Vagina (tissue), 2 donors: ENCODE measurements at places on chromosomes 12 and 14. TPM values are rescaled to one million over a fixed set of nuclear protein-coding genes. Genes with fewer than 3 reads are reported as not detected.

Gene RNFT2
- total RNA-seq = 6.4 TPM

- H3K4me1 ChIP-seq = peaks cover 55% of the 10 kb centered on the region
- no peaks in the 10 kb centered on the region for H3K36me3 ChIP-seq
- no peaks in the 10 kb centered on the region for H3K27me3 ChIP-seq
- no peak for DNase-seq
- H3K4me3 ChIP-seq = no peak overlapping the region
These were observed 342.8 kb upstream of the SFSWAP start for GRCh38 chr12:131367983-131368667.

Gene IL26
- not detected for total RNA-seq

Gene B4GALNT3
- 13.3 TPM for total RNA-seq

Gene KERA
- total RNA-seq = not detected

GRCh38 chr14:100692859-100693558 is 33.7 kb upstream of the DLK1 start:
- H3K4me1 ChIP-seq = no peaks in the 10 kb centered on the region
- H3K36me3 ChIP-seq = no peaks in the 10 kb centered on the region
- DNase-seq = no peak
- no peaks in the 10 kb centered on the region for H3K27me3 ChIP-seq
- H3K27ac ChIP-seq = no peak overlapping the region

Gene GIT2
- total RNA-seq = 43.0 TPM

GRCh38 chr12:83664650-83665049 is 977.9 kb downstream of the TMTC2 start:
- no peak overlapping the region for H3K4me3 ChIP-seq
- no peaks in the 10 kb centered on the region for H3K27me3 ChIP-seq
- no peaks in the 10 kb centered on the region for H3K36me3 ChIP-seq
- no peaks in the 10 kb centered on the region for H3K4me1 ChIP-seq
- H3K27ac ChIP-seq = no peak overlapping the region

Gene C12orf60
- total RNA-seq = 0.74 TPM
